ENCODE measurements at places on chromosomes 7 and 10.

DNA sequence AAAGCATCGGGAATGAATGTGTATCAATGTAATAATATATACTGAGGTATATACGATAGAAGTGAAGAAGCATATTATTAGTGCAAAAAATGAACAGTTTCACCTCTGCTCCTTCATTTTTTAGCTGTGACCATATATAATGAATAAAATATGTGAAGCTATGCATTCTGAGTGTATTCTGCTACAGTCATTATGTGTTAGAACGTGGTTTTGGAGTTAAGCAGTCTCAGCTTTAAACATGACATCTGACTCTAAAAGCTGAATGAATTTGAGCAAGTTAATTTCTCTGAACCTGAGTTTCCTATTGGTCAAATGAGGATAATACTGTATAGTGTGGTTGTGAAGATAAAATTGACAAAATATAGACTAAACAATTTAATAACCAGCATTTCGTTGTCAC is 358.1 kb downstream of the SUGCT start:
- no peak for DNase-seq

DNA sequence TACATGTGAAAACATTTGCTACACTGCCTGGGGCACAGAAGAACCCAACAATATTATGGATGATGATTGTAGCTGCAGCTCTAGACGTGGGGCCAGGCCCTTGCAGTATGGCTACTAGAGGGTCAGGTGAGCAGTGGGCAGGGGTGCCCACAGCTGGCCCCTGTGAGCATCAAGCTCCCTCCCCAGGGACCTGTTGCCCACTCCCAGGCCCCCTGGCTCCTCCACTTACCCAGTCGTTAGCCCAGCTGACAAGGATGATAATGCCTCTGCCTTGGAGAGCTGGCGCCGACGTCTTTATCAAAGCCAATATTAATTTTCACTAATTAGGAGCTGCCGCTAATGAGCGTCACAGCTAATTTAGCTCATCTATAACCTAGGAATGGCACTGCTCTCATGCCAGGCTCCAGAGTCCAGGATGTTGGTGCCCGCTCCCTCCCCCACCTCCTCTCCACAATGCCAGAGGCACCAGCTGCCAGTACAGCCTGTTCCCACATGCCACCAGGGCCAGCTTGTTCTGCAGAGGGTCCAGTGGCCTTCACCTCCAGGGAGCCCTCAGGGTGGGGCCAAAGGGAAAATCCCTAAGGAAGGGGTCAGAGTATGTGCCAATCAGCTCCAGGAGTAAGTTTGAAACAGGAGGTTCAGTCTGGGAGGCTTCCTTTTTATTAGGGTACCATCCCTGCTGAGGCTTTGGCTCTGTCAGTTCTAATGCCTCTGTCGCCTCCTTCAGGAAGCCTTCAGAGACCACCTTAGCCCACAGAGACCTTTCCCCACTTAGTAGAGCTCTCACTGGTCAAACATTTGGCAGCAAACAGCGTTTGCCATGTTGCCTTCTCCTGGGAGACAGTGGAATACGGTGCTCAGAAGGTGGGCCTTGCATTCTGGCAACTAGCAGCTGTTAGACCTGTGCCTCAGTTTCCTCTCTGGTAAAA is 77.2 kb downstream of the CDH23 start:
- no peak for DNase-seq

GRCh38 chr10:380313-380940 is 245.2 kb downstream of the ZMYND11 start:
- no peak for DNase-seq

GRCh38 chr10:131760416-131761166 is 140.2 kb upstream of the PPP2R2D start:
- DNase-seq: no peak

GRCh38 chr10:35438718-35439571 is 102.6 kb downstream of the CCNY start:
- no peak for DNase-seq

DNA sequence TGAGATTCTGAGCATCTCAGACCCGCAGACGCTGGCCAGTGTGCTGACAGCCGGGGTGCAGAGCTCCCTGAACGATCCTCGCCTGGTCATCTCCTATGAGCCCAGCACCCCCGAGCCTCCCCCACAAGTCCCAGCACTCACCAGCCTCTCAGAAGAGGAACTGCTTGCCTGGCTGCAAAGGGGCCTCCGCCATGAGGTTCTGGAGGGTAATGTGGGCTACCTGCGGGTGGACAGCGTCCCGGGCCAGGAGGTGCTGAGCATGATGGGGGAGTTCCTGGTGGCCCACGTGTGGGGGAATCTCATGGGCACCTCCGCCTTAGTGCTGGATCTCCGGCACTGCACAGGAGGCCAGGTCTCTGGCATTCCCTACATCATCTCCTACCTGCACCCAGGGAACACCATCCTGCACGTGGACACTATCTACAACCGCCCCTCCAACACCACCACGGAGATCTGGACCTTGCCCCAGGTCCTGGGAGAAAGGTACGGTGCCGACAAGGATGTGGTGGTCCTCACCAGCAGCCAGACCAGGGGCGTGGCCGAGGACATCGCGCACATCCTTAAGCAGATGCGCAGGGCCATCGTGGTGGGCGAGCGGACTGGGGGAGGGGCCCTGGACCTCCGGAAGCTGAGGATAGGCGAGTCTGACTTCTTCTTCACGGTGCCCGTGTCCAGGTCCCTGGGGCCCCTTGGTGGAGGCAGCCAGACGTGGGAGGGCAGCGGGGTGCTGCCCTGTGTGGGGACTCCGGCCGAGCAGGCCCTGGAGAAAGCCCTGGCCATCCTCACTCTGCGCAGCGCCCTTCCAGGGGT is 703 bp downstream of the RBP3 start:
- DNase-seq: peak; percentile 22

DNA sequence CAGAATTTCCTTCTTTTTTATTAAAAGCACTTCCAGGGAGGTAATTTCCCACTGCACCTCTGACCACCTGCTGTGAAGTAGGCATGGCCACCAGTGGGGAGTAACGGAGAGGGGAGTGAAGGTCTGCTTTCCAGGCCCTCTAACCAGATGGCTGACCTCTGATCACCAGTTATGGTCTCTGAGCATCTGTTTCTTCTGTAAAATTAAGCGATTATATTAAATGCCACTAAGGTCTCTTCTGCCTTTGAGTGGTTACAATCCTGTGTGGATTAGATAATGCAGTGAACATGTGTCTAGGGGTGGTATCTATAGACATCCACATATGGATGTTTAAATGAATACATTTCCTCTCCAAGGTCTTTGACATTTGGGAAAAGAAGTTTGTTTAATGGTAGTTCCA is 199.6 kb downstream of the HERPUD2 start:
- no peak for DNase-seq

- no peak for DNase-seq
Measured at GRCh38 chr7:97971120-97971989, 18.6 kb downstream of the OCM2 start.

GRCh38 chr10:89086801-89087521 is 96.4 kb downstream of the FAS start:
- no peak for DNase-seq

GRCh38 chr10:113552701-113553100 is at the start of gene HABP2:
TSS of gene HABP2 (plus strand) at chr10:113553053. CDS start at chr10:113553122, 69 bp downstream.
- no peak for DNase-seq

DNA sequence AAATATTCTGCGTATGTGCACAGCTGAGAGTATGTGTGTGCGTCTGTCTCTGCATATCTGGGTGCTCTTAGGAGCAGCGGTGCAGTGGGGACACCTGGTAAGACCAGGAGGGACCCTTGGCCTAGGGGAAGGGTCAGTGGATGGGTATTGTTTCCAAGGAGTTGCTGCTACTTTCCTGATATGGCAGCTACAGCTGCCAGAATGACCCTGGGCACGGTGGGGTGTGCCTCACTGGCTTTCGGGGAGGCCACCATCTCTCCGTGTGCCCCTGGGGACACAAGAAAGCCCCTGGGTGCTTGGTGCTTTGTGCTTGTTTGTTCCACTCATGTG is 8.6 kb downstream of the PFKFB3 start:
- no peak for DNase-seq

- DNase-seq: no peak
Measured at GRCh38 chr7:55260171-55260570, 105.0 kb upstream of the LANCL2 start.

- DNase-seq: no peak
Measured at GRCh38 chr10:112945811-112946210, 4.2 kb upstream of the TCF7L2 start.

GRCh38 chr7:81128011-81128410 is 209.2 kb upstream of the SEMA3C start:
- DNase-seq: no peak

DNA sequence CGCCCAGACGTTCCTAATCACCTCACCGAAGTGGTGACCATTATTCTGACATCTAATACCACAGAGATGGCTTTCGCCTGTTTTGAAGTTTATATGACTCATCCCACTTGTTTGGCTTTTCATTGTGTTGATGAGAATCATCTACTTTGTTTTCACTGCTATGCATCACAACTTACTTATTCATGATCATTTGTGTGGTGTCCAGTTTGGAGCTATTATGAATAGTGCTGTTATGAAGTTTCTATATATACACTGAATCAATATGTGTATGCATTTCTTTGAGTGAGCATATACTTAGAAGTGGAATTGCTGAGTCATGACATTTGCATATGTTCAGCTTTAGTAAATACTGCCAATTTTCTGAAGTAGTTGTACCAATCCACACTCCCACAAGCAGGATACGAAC is 38.6 kb upstream of the TNKS2 start:
- no peak for DNase-seq

Data from activated CD4-positive, CD25-positive, alpha-beta regulatory T cell treated with anti-CD3 and anti-CD28 coated beads, Interleukin-2, amount 50 U/mL, for 72 hours (primary cell).